Activated T-helper 1 cell treated with anti-CD3 and anti-CD28 coated beads, Interleukin-2, amount 50 U/mL, for 16 hours (primary cell): ENCODE measurements at places on chromosomes 6 and 20.

- DNase-seq = no peak
Measured at GRCh38 chr6:13511913-13512717, 24.7 kb upstream of the GFOD1 start.

- no peak for DNase-seq
Measured at GRCh38 chr20:22757424-22758183, 173.2 kb upstream of the FOXA2 start.

- no peak for DNase-seq
Measured at GRCh38 chr6:3696525-3697088, 54.9 kb downstream of the PXDC1 start.

DNA sequence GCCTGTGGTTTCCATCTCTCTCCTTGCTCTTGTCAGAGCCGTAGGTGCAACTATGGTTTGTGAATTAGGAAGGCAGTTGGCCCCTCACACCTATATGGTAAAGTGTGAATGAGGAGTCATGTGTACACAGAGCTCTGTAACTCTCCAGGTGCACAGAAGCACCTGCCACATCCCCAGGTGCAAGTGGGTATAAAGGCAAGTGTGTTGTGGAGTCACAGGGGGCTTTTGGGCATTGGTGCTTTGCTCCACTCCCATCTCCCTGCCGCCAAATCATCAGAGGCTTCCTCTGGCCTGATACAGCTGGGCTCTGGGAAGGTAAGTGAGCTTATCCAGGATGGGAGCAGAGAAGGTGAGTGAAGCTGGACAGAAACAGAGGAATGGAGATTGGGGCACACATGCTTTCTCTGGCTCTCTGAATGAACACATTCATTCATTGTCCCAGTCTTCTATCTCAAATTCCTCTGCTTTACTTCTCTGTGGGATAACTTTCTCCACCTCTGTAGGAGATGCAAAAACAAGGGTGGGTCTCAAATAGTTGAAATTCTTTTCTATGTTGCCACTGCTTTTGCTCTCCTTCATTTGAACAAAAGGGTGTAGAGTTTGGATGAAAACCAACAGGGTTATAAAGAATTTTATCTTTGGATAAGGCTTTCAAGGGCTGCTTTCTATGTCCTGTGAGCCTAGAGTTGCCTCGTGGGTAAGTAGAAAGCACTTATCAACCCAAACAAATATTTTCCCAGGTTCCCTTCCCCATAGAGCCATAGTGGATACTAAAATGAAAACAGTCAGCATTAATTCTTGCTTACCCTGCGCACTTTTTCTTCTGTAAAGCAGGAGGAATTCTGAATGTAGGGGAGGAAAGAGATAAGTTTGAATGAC, 45.0 kb upstream of the RIPOR2 start:
- DNase-seq = no peak

DNA sequence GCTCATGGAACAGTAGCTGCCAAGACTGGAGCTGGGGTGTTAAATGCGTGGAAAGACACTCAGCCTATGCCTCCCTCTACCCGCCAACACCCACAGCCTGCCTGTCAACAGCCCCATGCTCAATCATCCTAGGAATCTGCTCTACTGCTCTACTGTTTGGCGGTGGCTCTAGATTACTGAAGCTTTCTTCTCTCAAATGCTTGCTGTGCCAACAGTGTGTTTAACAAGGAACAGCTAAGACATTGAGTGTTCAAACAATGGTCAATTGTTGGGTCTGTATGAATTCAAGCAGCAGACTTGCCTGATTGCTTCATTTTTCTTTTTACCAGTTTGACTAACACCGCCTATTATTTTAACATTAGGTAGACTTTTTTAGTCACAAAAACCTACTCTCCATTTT, 258.6 kb downstream of the SOD2 start:
- no peak for DNase-seq

DNA sequence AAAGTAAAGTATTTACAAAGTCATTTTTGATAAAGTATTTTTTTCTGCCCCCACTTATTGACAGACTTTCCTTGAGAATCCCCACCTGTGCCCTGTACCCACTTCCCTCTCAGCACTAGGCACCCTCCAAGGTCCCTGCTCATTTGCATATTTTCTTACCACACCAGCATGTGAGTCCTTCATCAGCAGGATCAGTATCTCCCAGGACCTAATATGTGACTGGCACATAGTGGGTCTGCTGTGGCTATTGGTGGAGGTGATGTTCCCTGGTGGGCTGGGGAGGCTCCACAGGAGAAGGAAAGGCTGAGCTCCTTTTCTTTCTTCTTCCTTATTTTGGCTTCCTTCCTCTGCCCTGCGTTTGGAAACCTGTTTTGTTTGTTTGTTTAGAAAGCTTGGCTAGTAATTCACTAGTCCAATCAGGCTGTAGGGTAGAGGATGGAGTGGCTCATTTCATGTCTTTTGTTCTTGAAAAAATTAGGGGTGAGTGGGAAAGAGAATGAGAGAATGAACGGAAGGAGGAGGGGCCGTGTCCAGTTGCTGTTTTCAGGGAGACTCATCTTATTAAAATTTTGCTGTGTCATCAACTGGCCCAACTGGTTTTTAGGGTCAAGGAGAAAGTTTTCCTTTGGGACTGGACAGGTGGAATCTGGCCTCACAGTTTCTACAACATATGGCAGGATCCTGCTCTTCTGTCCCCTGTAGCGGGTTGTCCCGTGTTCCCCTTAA, 2.8 kb upstream of the RNF24 start:
- DNase-seq = no peak

DNA sequence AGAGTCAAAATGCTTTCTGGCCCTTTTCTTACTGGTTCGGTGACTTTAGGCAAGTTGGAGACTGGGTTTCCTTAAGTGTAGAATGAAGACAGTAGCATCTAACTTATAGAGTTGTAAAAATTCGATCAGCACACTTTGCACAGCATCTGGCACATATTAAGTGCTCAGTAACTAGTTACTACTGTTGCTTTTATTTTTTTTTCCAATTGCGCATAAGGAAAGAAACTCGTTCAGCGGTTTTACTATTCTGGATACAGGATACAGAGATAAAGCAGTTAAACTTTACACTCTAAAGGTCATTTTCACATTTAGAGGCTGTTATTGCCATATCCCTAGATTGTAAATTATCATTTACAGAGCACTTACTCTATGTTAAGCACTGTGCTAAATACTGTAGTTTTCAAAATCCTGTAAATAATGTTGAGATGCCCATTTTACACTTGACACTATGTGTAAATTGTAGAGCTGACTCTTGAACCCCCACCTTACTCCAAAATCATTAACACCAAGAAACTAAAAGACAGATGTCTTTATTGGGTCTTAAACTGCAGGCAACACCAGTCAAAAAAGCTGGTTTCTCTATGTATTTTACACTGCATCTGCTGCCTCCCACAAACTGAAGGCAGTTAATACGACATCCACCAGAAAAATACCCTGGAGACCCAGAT, 886 bp downstream of the ROMO1 start:
- DNase-seq = no peak

- no peak for DNase-seq
Measured at GRCh38 chr20:19826179-19826914, 68.3 kb downstream of the RIN2 start.

DNA sequence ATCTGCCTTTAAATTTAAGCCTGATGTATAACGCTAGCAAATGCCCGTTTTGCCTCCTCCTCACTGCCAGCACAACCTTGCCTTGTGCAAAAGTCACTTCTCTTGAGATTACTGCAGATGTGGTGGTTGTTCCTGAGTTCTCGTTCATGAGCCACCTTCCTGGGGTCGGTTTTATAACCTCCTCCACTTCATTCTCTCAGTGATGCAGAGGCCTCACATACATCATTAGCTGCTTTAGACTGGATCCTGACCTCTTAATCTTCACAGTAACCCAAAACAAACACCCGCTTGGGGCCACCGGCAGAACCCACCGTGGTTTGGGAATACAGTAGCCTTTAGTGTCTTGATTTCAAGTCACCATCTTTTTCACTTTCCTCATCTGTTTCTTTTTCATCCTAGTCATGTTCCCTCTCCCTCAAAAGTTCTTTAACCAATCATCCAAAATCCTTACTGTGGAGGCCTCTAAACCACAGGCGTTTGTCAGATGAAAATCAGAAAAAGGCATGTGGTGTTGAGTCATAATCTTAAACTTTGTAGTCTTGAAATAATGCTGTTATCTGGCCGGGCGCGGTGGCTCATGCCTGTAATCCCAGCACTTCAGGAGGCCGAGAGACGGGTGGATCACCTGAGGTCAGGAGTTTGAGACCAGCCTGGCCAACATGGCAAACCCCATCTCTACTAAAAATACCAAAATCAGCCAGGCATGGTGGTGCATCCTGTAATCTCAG, 430.3 kb upstream of the SOX4 start:
- DNase-seq = no peak

GRCh38 chr20:29690274-29690673, 1567.2 kb upstream of the DEFB115 start:
- DNase-seq = no peak

- no peak for DNase-seq
Measured at GRCh38 chr6:86016077-86016476, 373.4 kb upstream of the SYNCRIP start.

GRCh38 chr6:111848262-111848812, 24.9 kb downstream of the FYN start:
- no peak for DNase-seq

GRCh38 chr20:14922503-14923267, 585.3 kb upstream of the FLRT3 start:
- no peak for DNase-seq

DNA sequence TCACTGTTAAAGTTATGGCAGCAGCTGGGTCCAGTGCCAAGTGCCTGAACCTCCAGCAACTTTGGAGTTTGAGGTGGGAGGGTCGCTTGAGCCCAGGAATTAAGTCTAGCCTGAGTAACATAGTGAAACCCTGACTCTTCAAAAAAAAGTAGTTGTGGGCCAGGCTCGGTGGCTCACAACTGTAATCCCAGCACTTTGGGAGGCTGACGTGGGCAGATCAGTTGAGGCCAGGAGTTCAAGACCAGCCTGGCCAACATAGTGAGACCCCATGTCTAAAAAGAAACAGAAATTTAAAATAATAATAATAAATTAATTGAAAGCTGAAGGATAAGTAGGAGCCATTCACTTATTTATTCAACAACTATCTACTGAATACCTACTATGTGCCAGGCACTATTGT, 33.8 kb downstream of the FKBP5 start:
- DNase-seq = no peak

GRCh38 chr6:141033101-141033500, 1099.6 kb upstream of the GJE1 start:
- DNase-seq = no peak

GRCh38 chr6:5095236-5095635, 10.1 kb downstream of the PPP1R3G start:
- DNase-seq = no peak

DNA sequence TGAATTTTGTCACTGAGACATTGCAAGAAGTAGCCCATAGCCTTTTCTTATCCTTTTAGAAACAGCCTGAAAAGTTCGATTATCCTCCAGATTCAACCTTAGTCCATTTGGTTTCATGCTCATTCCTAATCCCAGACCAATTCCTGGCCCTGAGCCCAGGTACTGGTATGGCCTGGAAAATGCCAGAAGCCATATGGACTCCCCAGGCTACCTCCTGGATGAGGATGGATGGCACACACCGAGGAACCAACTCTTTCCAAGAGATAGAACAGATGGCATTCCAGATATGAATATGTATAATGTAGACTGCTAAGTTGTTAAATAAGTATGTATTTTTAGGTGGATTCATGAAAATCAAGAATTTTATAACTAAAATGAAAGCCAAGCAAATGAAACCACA, 51.6 kb upstream of the SNAP25 start:
- no peak for DNase-seq

- no peak for DNase-seq
Measured at GRCh38 chr6:157376706-157377230, 4.2 kb upstream of the ZDHHC14 start.

DNA sequence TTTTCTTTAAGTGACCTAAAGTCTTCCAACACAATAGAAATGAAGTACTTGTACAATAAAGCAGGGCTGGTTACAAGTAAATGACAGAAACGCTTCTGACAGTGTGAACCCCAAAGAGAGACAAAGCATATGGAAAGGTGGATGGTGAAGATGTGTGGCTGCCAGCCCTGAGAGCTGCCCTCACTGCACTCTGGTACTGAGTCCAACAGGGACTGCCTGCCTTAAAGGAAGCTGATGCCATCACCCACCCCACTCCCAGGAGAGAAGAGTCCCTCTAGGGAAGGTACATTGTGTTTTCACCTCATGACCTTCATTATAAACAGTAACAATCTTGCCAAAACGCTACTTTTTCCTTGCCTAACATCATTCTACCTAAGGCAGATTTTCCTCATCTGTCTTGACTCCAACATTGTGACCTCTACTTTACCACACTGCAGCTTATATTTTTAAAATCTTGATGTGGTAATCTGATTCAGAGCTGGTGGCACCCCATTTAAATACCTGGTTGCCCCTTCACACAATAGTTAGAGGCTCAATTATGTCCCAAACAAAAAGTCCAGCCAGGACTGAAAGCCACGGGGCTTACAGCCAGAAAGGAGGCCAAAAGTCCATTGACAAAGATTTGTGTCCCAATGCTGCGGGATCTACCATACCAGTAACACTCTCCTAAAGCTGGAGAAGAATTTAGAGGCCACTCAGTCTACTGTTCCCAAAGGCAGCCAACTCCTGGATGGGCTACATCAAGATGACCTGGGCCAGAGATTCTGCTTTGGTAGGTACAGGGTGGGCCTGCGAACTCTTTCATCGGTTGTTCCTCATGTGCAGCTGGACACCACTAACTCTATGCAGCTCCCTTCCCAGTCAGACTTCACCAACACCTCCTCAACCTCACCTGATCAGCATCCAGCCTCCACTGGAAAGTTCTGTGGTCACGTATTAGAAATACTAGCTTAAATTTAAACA, 4.4 kb downstream of the APMAP start:
- DNase-seq = no peak

DNA sequence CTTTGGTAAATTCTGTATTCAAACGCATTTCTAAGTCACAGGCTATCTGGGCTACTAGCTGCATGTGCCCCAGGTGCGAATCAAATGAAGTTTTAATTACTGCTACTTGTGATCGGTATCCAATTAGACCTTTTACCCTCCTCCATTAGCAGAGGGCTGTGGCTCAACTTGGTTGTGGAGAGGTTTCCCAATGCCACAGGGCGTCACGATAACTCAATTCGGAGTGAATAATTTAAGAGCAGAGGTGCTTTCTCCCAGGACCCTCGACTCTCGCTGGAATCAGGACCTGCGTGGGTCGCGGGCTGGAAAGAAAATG, 640 bp downstream of the SAYSD1 start:
- no peak for DNase-seq

DNA sequence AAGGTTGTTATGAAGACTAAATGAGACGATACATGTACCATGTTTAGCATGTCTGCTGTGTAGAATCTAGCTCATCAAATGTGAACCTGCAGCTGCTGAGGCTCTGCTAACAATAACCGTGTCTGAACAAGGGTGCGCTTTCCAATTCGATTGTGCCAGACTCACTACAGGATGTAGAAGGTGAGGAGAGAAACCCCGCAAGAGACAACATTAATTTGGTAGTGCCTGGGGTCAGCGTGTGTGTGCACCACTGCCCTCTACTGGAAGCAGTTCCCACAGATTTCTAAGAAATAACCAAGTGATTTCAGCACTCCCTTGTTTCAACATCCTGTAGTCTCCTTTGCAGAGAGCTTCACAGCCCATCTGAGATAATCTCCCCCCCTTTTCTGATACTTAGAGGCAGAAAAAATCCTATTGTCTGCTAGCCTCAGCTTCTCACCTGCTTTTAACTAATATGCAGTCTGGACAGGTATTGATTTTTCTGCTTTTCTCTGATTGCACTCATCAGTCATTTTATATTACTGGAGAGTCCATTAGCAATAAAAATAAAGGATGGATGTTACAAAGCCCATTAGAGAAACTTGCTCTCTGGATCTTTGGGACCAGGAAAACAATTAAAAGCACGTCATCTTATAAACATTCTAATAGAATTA, 96.7 kb upstream of the BACH2 start:
- DNase-seq = peak; percentile 38
